ENCODE measurements at places on chromosomes 2 and 18.

- no peak for DNase-seq
Measured at GRCh38 chr2:218517434-218518206, 50.5 kb downstream of the USP37 start.

DNA sequence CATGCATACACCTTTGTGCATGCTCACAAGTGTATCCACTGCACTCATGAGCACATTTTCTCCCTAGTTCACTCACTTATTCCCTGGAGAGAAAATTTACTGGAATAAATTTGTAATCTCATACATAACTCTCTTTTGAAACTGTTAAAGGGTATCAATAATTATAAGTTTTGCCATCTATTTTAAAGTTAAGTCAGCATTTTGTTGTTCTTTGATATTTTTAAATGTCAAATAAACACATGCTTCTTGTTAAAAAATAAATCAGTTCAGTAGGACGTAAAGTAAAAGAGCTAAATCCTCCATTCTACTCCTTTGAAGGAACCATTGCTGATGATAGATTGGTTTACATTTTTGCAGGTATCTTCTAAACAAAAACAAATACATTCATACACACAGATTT lies 522.1 kb downstream of the NR4A2 start:
- no peak for DNase-seq

DNA sequence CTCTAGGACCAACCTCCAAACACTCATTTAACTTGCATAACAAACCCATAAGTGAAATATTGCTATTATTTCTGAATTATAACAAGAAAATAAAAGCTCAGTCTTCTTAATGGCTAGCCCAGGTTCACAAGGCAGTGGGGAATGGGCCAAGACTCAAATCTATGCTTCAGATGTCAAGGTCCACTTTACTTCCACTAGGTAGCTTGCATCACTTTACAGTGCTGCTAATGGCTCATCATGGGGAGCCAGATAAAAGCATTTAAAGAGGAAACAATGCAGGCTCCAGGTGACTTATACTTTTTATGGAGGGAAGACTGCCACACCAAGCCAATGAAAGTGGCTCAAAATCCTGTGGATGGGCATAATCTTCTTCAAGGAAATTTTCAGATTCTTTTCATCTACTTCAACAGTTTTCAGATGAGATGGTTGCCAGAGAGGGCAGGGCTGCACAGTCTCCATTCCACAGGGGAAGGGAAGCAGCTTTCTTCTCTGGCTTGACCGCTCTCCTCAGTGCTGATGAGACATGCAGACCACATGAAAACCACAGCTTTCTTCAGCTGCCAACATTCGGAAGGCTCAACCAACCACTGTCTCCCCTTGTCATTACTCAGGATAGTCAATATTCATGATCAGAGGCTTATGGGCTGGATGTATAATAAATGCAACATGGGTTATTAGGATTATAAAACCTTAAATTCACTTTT lies 361.9 kb upstream of the MEX3C start:
- DNase-seq: no peak

DNA sequence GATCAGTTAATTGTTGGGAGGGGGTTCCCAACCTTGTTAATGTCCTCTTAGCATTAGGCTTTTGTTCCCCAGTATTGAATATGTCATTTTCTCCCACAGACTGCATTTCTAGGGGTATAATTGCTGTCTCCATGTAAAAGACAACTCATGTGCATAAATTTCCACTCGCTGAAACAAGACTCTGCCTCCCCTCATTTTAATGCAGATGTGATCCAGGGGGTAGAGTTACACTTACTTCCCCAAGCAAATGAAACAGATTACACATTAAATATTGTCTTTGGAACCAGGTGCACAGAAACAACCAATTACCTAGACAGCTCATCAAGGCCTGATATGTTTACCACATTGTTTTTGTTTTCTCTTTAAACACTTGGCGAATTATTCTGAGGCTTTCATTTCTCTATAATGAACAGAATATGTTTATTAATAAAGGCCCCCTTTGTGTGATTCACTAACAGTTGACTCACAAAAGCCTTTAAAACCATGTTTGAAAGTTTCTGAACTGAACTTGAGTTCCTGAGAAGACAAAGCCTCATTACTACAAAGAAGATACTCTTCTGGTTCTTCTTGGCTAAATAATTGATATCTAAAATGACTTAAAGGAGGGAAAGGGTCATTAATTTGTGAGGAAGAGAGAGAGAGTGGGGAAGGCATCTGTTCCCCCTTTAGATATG lies 15.0 kb upstream of the ACVR1 start:
- no peak for DNase-seq

DNA sequence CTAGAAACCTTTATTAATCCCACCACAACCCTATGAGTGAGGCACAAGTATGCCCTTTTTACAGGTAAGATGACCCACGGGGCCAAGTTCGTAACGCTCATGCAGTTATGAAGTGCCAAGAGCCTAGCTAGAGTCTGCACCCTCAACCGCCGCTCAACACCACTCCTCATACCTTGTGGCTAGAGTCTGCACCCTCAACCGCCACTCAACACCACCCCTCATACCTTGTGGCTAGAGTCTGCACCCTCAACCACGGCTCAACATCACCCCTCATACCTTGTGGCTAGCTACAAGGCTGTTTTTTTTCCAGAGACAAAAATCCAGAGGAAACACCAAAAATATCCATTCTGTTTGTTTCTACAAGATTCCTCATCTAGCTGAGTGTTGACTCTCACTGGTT lies 4.6 kb downstream of the TXNL4A start:
- DNase-seq: no peak

DNA sequence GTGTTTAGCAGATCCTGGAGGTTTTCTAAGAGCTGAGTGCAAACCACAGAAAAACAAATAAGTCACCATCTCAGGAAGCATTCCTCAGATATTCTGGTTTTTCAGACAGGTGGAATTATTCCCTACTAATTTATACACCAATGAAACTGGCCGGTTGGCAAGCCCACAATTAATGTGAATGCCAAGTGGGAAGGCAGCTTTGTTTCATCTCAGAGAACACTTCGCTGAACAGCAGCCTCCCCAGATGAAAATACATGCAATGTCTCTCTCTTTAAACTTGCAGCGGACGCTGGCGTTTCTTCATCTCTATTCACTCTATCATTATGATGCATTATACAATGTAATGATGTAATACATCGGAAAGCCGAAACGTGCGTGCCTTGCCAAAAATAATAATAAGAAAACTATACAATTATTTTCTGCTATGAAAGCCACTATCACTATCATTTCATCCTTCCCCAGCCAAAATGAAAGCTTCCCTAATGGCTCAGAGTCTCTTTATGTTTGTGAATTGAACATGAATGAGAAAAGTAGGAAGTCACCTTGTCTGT lies 649.4 kb downstream of the BCL11A start:
- no peak for DNase-seq
